Activated CD4-positive, alpha-beta T cell treated with anti-CD3 and anti-CD28 coated beads, Interleukin-10, Interleukin-2, amounts not matched to agents 100 ng/mL and 50 ng/mL, durations not matched to agents 16 hours and 8 hours (primary cell): ENCODE measurements at places on chromosomes 11 and 22.

- no peak for DNase-seq
These were observed 8.5 kb upstream of the NUP50 start for GRCh38 chr22:45155050-45155840.

GRCh38 chr22:41564563-41564962 is 3.8 kb downstream of the CSDC2 start:
- no peak for DNase-seq

GRCh38 chr11:111308140-111308539 is 9.8 kb downstream of the POU2AF3 start:
- DNase-seq: no peak

GRCh38 chr22:23083315-23084021 is 13.1 kb downstream of the GNAZ start:
- DNase-seq: no peak

DNA sequence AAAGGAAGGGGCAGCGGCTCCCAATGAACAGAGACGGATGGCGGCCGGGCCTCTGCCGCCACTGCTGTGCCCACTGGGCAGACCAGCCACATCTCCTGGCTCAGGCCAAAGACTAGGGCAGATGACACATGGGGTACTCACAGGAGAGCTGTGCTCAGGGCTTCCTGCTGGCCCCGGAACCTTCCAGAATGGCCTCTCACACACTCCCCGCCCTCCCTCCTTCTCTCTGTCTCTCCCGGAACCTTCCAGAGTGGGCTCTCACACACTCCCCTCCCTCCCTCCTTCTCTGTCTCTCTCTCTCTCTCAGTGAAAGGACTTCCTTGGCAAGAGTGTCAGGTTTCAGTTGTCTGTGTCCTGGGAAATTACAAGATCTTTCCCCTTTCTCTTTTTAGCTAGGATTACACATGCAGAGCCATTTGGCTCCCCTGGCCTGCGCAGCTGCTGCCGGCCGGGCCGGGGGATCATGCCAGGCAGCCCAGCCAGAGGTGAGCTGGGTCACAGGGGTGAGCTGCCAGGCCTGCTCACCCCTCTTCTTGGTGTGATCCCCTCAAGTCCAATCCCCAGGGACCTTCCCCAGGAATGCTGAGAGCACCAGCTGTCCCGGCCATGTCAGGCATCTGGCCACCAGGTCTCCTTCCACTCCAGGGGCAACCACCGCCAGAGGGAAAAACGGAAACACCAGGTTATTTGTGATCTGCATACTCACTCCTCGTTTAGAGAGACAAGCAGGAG is 45.3 kb upstream of the ADA2 start:
- DNase-seq: no peak

GRCh38 chr11:74926304-74927030 is 22.4 kb downstream of the XRRA1 start:
- peak; percentile 70 for DNase-seq

- no peak for DNase-seq
These were observed 13.2 kb upstream of the MRGPRX2 start for GRCh38 chr11:19073454-19074415.
